Left renal pelvis (tissue), 4 donors: ENCODE measurements at places on chromosomes 6 and 20. TPM values are rescaled to one million over a fixed set of nuclear protein-coding genes. Genes with fewer than 3 reads are reported as not detected.

GRCh38 chr6:15061908-15062515, 183.9 kb upstream of the JARID2 start:
- no peak for DNase-seq

DNA sequence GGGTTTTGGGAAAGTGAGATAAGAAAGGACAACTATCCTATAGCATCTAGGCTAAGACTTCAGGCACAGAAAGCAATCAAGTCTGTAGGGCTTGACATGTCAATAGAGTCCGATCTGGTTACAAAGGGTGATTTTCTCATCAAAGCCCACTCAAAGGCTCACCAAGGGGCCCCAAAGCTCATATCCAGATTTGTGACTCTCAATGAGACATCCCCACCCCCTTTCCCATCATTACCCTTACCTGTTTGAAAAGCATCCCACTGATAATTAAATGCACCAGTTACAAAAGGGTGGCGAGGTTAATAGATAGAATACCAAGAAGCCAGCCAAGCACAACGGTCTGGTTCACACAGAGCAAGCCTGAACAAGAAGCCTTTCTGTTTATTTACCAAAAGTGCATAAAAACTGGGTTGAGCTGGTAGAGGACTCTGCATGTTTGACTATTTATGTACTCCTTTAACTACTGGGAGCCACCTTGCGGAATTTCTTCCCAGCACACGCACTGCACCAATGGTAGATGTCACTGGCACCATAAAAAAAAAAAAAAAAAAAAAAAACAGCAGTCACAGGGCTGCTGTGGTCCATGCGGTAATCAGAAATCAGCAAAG, 6.1 kb downstream of the JAG1 start:
- no peak for DNase-seq

GRCh38 chr6:53162606-53163005, 14.0 kb upstream of the GCM1 start:
- no peak for DNase-seq

DNA sequence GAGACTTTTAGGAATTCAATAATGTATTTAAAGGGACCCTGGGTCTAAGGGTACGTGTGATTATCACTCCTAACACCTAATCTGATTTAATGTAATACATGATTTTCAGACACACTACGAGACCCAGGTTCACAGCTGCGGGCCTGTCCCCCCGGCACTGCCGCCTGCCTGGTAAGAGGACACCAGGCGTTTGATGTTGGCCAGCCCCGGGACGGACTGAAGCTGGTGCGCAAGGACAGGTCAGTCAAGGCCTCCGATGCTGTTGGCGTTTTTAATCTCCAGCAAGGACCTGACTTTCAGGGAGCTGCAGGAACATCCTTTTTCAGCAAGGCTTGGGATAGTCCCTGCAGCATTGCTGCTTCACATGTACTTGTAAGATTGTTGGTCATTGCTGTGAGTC, 58.2 kb downstream of the IGF2R start:
- no peak for DNase-seq

The CST4 gene
- polyA plus RNA-seq = not detected
